Thoracic aorta (tissue), 2 donors: ENCODE measurements at places on chromosomes 16 and 17. TPM values are rescaled to one million over a fixed set of nuclear protein-coding genes. Genes with fewer than 3 reads are reported as not detected.

DNA sequence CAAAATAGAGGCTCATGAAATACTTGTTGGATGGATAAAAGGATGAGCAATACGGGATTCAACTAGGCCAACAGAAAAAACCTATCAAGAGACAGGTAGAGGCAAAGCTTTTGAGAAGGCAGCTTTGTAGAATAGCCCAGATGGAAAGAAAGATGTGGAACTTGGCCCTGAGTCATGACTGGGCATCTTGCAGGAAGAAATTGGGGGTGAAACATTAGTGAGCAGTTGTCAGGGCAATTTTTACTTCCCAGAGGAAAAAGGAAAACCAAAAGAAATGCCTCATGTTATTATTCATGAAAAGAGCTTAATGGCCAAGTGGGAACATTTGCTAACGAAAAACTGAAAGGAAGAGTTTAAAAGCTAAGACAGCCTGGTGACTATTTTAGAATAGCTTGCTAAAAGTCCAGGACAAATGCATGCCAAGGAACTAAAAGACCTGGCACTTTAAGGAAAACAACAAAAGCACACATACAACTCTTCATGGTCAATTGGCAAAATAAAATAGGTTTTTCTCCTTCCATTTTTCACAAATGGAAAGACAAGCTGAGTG lies 180.1 kb downstream of the HS3ST3A1 start:
- DNase-seq, result no peak

DNA sequence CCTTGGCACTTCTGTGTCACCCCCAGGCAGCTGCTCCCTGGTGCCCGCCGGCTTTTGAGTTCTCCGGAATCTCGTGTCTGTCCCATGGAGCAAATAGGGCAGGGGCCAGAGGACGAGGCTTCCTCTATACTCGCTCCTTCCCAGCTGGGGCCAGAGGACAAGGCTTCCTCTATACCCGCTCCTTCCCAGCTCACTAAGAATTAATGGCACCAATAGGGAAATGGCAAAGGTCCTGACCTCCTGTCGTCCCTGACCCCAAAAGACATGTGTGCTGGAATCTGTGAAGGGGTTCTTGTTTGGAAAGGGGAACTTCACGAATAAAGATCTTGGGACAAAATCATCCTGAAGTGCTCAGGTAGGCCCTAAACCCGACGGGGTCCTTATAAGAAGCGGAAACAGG lies 7.6 kb downstream of the SGSH start:
- no peak for DNase-seq

- DNase-seq, result no peak
These were observed 712 bp downstream of the TMEM256 start for GRCh38 chr17:7403043-7403726.

- no peak for DNase-seq
These were observed 767.6 kb upstream of the EEF2KMT start for GRCh38 chr16:5865236-5865635.

GRCh38 chr17:46124695-46125592 lies 68.3 kb downstream of the KANSL1 start:
- DNase-seq, result no peak

DNA sequence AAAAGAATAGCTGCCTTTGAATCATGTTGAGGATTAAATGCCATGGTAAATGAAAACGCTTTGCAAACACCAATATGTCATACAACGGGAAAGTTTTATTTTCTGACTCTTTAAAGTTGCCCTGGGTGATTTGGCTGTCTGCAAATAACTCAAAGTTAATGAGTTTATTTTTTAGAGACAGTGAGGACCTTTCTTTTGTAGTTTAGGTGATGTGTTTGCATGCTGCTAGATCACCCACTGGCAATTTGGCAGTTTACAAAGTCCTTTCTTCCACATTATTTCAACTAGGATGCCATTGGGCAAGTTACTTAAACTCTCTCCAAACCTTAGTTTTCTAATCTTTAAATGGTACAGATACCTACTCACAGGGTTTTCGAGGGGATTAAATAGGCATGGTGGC lies 37.8 kb downstream of the GDE1 start:
- no peak for DNase-seq

- no peak for DNase-seq
These were observed 9.0 kb downstream of the MEAK7 start for GRCh38 chr16:84495506-84495905.

DNA sequence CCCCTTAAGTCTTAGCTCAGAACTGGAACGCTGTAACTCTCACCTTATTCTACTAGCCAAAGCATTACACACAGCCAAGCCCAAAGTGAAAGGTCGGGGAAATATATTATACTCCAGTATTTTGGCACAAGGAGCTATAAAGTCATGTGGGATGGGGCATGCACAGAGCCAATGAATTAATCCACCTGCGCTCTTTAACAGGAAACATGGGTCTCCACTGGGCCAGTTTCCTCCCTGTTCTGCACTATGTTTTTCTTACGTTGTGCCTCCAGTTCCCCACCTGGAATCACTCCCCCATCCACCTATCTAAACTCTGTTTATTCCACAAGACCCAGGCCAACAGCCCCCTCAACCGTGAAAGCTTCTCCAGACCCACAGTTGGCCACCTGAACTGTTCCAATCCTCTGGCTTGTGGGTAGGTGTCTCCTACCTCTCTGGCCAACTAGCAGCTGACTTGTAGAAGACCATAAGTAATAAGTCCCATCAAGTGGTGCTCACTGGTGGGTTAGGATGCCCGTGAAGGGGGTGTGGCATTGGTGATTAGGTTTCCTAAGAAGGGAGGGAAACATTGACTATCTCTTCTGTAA lies 286.9 kb downstream of the NPIPA8 start:
- DNase-seq, result no peak

GRCh38 chr17:31880311-31880710 lies 21.2 kb downstream of the UTP6 start:
- no peak for DNase-seq

DNA sequence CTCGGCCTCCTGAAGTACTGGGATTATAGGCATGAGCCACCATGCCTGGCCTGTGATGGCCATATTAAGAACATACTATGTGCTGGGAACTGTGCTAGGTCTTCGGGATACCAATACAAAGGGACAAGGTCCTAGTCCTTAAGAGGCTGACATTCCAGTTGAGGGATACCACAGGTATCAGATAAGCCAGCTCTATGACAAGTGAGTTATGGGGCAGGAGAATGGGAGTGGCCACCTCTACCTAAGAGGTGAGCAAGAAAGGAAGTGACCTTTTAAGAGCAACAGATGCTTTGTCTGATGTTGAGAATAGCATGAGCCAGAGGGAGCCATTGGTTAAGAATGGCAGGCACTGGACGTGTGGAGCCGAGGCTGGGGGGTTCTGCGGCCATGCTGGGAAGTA lies 27.0 kb downstream of the ADORA2B start:
- DNase-seq, result no peak

GRCh38 chr17:81128774-81129173 lies 36.5 kb upstream of the PVALEF start:
- DNase-seq, result no peak

DNA sequence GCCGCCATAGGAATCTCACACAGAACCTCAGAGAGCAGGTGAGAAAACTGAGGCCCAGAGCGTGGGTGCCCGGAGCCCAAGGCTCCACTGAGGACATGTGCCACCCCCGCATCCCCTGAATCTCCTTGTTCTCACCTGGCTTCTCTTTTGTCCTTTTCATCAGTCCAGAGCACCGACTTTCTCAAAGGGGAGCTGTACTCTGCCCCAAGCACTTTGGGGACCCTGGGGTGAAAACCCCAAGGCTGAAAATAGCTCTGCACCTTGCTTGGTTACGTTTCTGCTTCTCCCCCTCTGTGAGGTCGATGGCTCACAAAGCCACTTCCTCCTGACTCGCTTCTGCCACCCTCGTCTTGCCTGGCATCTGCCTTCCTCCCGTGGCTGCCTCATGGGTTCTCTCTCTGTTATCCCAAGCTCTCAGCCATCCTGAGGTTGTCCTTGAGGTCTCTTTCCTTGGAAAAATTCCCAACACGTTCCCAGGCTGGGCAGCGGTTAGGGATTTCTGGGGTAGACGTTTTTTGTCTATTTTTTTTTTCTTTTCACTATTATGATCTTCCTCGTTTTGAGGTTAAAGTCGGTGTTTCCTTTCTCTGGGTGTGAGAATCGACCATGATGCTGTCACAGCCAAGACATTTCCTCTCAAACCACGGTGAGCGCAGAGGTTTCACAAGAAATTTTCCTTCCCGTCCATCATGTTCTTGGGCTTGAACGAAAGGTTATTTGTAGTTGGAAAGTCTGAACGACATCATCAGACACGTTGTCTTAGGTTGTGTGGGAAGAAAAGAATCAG lies 37.2 kb downstream of the IRF8 start:
- DNase-seq, result no peak

GRCh38 chr16:20920091-20920490 lies 19.5 kb downstream of the LYRM1 start:
- no peak for DNase-seq

GRCh38 chr16:4213737-4214136 lies 28.1 kb downstream of the SRL start:
- DNase-seq, result no peak

GRCh38 chr16:26204138-26204537 lies 512.4 kb downstream of the HS3ST4 start:
- no peak for DNase-seq

GRCh38 chr16:85195900-85196772 lies 83.9 kb upstream of the CIBAR2 start:
- DNase-seq, result no peak

CRHR1 gene
- total RNA-seq, result not detected

PPY gene
- not detected for total RNA-seq

TPSAB1 gene
- 26.0 TPM for total RNA-seq

DLX3 gene
- 0.54 TPM for total RNA-seq

GUCY2D gene
- total RNA-seq, result not detected

CA5A gene
- not detected for total RNA-seq
